ENCODE measurements at places on chromosomes 3 and 15. TPM values are rescaled to one million over a fixed set of nuclear protein-coding genes. Genes with fewer than 3 reads are reported as not detected.

HGD gene
- not detected for polyA plus RNA-seq

LRTM1 gene
- not detected for polyA plus RNA-seq

CHRNA5 gene
- polyA plus RNA-seq, result 4.6 TPM

MLF1 gene
- polyA plus RNA-seq, result 55.9 TPM

SH3BP5 gene
- 166 TPM for polyA plus RNA-seq

DNAJB8 gene
- not detected for polyA plus RNA-seq

LYSMD4 gene
- 61.4 TPM for polyA plus RNA-seq

TBC1D23 gene
- polyA plus RNA-seq, result 51.3 TPM

MINDY2 gene
- 21.0 TPM for polyA plus RNA-seq

OXTR gene
- polyA plus RNA-seq, result 1.7 TPM

MB21D2 gene
- 39.0 TPM for polyA plus RNA-seq

ITIH1 gene
- not detected for polyA plus RNA-seq

CMTM8 gene
- polyA plus RNA-seq, result not detected

C3orf20 gene
- polyA plus RNA-seq, result not detected

KIF15 gene
- 5.8 TPM for polyA plus RNA-seq

HTR3C gene
- polyA plus RNA-seq, result not detected

LYSMD2 gene
- polyA plus RNA-seq, result 8.3 TPM

PRR20G gene
- not detected for polyA plus RNA-seq

STAG1 gene
- 29.7 TPM for polyA plus RNA-seq

CNTN4 gene
- 13.9 TPM for polyA plus RNA-seq

ONECUT1 gene
- 1.2 TPM for polyA plus RNA-seq

ACKR2 gene
- polyA plus RNA-seq, result not detected

CCR9 gene
- not detected for polyA plus RNA-seq

VPS33B gene
- 52.5 TPM for polyA plus RNA-seq

SNRPA1 gene
- polyA plus RNA-seq, result 34.7 TPM

FEZF2 gene
- not detected for polyA plus RNA-seq

ITGA11 gene
- polyA plus RNA-seq, result not detected

TERC gene
- not detected for polyA plus RNA-seq

UNC13C gene
- polyA plus RNA-seq, result 4.0 TPM

TMEM108 gene
- 2.9 TPM for polyA plus RNA-seq

DGKG gene
- not detected for polyA plus RNA-seq

MKRN2OS gene
- polyA plus RNA-seq, result 0.36 TPM

GNAT1 gene
- not detected for polyA plus RNA-seq

BFSP2 gene
- polyA plus RNA-seq, result not detected

CSTA gene
- polyA plus RNA-seq, result not detected

ISLR gene
- polyA plus RNA-seq, result not detected

FBXO40 gene
- not detected for polyA plus RNA-seq

PHC3 gene
- polyA plus RNA-seq, result 18.6 TPM

PLXND1 gene
- 0.05 TPM for polyA plus RNA-seq

NAALADL2 gene
- 2.2 TPM for polyA plus RNA-seq

BUB1B gene
- 50.0 TPM for polyA plus RNA-seq

Measured in neural cell (in vitro differentiated cells).